Peyer's patch (tissue), 4 donors: ENCODE measurements at places on chromosomes 7 and 10.

DNA sequence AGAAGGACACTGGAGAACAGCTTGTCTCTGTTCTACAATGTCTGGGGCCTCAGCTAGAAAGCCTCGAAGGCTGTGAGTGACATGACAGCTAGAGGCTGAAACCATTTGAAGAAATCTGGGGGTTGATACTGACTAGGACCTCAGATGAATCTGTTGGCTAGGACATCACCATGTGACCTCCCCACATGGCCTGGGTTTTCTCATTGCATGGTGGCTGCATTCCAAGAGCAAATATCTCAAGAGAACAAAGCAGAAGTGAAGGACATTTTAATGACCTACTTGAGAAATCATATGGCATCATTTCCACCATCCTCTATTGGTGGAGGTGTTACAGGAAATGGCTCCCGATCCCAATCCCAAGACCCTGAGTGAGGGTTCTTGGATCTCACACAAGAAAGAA lies 450.6 kb upstream of the AUTS2 start:
- no peak for DNase-seq

- no peak for DNase-seq
Measured at GRCh38 chr7:143954544-143954943, at the start of gene OR2F1. TSS of gene OR2F1 (plus strand) at chr7:143954844. CDS start at chr7:143959971, 5,127 bp downstream.

DNA sequence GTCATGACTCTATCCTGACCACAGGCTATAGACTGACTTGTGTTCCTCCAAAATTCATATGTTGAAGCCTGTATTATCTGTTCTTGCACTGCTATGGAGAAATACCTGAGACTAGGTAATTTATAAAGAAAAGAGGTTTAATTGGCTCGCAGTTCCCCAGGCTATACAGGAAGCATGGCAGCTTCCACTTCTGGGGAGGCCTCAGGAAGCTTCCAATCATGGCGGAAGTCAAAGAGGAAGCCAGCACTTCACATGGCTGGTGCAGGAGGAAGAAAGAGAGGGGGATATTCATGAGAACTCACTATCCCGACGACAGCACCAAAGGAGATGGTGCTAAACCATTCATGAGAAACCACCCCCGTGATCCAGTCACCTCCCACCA lies 84.3 kb upstream of the KDM7A start:
- DNase-seq, result no peak

GRCh38 chr10:28177944-28178637 lies 124.8 kb downstream of the MPP7 start:
- no peak for DNase-seq

DNA sequence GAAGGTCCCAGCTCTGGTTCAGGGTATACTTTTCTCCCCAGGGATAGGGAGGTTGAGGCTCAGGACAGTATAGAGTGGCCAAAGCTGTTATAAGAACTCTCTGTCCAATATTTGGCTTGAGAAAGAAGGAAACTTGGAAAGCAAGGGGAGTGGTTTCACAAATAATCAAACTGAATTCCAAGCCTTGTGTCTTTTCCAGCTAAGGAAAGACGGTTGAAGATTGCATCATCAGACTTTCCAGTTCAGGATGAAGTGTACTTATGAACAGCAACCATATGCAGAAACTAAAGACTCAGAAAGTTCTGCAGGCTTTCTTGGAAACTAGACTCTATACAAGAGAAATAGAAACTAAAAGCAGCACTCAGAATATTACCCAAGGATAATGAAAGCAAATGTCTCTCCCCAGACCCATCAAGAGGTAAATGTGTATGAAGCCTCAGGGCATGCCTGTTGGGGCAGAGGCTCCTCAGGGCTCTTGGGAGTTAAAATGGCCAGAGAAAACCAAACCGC lies 46.4 kb downstream of the RAMP3 start:
- no peak for DNase-seq

GRCh38 chr7:77644774-77645173 lies 51.5 kb upstream of the RSBN1L start:
- no peak for DNase-seq

- no peak for DNase-seq
Measured at GRCh38 chr10:104638861-104639589, 2.1 kb upstream of the SORCS3 start.
